Stimulated activated CD4-positive, alpha-beta T cell treated with anti-CD3 and anti-CD28 coated beads, TNF-alpha, amount 100 ng/mL, for 24 hours (primary cell): ENCODE measurements at places on chromosomes 7 and 10.

- no peak for DNase-seq
Observed at GRCh38 chr7:99729486-99730237, 5.3 kb downstream of the CYP3A7 start.

DNA sequence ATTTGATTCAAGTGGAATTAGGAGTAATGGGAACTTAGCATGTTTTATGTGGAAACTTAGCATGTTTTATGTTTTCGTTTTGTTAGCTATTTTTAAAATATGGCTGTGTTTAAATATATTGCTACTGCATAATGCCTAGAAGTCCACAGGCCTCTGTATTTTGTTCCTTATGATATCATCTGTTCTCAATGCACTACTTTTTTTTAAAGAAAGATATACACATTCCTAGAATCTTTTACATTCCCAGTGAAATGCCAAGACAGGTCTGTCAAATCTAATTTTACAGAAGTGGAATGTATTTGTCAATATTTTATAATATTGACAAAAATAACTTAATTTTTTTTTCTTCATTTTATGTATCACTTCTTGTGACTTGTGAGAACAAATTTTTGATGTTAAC lies 51.6 kb downstream of the ST7 start:
- no peak for DNase-seq

DNA sequence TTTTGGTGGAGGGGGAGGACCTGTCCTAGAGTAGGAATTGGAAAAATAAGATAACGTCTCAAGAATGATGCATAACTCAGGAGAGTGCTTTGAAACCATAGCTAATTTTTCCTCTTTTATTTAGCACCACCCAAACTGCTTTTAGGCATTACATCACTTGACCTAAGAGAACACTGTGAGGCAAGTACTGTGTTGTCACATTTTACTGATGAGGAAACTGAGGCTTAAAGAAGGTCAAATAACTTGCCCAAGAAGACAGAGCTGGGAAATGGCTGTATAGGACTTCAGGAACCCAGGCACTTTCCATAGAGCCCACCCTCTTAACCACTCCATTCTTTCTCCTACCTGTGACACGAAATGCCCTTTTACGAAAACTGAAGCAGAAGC lies 21.4 kb downstream of the ADRB1 start:
- no peak for DNase-seq

GRCh38 chr10:13857451-13857850 lies 270.7 kb downstream of the PRPF18 start:
- DNase-seq: no peak

- no peak for DNase-seq
Observed at GRCh38 chr7:157633465-157634185, 296.8 kb downstream of the DNAJB6 start.

- no peak for DNase-seq
Observed at GRCh38 chr10:30192846-30193608, 133.6 kb upstream of the JCAD start.

GRCh38 chr10:105328503-105329133 lies 687.5 kb downstream of the SORCS3 start:
- no peak for DNase-seq

GRCh38 chr7:125568799-125569198 lies 639.2 kb upstream of the POT1 start:
- DNase-seq: no peak

DNA sequence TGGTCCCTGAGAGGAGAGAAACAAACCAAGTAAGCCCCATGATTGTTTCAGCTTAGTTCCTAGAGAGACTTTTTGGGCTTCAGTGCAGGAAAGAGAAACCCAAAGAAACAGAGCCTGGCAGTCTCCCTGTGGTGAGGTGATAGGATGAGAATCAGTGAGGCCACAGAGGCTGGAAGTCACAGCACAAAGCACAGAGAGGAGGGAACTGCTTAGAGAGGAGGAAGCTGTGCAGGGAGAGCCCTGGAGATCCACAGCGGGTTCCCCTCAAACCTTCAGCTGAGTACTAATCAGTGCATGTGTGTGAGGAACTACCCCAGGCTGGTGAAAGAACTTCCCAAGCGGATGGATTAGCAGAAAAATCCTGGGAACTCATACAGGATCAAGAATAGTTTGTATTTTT lies 27.4 kb upstream of the HECW1 start:
- no peak for DNase-seq

DNA sequence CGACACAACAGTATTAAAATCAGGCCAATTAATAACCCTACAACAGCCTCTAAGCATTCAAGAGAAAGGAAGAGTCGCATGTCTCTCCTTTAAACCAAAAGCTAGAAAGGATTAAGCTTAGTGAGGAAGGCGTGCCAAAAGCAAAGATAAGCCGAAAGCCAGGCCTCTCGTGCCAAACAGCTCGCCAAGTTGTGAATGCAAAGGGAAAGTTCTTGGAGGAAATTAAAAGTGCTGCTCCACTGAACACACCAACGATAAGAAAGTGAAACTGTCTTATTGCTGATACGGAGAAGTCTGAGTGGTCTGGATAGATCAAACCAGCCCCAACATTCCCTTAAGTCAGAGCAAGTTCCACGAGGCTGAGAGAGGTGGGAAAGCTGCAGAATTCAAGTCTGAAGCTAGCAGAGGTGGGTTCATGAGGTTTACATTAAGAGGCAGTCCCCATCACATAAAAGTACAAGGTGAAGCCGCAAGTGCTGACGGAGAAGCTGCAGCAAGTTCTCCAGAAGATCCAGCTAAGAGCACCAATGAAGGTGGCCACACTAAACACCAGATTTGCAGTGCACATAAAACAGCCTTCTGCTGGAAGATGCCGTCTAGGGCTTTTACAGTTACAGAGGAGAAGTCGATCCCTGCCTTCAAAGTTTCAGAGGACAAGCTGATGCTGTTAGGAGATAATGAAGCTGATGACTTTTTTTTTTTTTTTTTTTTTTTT lies 194.8 kb downstream of the MAD1L1 start:
- no peak for DNase-seq

GRCh38 chr10:43360086-43360485 lies 11.3 kb upstream of the FXYD4 start:
- DNase-seq: no peak

DNA sequence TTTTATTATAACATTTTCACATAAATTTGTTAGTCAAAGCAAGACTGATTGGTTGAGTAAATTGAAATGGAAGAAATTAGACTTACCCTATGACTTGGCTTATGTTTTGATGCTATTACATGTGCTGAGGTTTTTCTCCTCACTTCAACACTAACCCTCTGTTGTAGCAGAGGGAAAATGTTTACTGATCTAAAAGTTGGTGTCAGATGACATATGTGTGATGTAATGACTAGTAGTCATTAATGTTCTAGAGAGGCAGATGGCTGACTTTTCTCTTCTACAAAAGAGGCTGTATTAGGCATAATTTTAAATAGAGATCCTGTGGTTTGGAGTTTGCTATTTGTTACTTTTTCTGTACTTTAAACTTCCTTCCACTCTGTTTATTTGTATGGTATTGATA lies 266.0 kb downstream of the BBS9 start:
- DNase-seq: no peak

- no peak for DNase-seq
Observed at GRCh38 chr10:104299031-104299904, 30.3 kb downstream of the GSTO2 start.

DNA sequence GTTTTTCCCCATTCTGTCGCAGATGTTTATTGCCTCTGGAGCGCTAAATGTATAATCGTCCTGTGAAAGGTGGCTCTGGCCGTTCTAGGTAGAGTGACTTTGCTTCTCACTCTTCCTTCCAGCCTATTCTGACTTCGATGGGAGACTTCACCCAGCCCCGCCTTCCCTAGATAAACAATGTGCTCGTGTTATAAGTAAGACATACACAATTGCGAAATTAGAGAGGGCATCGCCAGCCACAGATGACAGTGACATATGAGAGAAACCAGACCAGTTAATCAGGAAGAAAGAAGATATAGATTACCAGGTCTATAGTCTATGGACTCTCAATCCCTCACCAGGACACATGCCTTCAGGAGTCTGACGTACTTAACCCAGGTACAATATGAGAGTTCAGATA lies 1050.5 kb upstream of the AUTS2 start:
- no peak for DNase-seq

- DNase-seq: no peak
Observed at GRCh38 chr10:8815969-8816368, 761.5 kb downstream of the GATA3 start.

GRCh38 chr10:110395350-110396283 lies 90.9 kb upstream of the SMNDC1 start:
- DNase-seq: peak; percentile 21
